ENCODE measurements at places on chromosomes 5 and 9. TPM values are rescaled to one million over a fixed set of nuclear protein-coding genes. Genes with fewer than 3 reads are reported as not detected.

The PSD2 gene
- total RNA-seq = not detected

- no peak for DNase-seq
Measured at GRCh38 chr5:118430076-118430475, 558.3 kb downstream of the DTWD2 start.

DNA sequence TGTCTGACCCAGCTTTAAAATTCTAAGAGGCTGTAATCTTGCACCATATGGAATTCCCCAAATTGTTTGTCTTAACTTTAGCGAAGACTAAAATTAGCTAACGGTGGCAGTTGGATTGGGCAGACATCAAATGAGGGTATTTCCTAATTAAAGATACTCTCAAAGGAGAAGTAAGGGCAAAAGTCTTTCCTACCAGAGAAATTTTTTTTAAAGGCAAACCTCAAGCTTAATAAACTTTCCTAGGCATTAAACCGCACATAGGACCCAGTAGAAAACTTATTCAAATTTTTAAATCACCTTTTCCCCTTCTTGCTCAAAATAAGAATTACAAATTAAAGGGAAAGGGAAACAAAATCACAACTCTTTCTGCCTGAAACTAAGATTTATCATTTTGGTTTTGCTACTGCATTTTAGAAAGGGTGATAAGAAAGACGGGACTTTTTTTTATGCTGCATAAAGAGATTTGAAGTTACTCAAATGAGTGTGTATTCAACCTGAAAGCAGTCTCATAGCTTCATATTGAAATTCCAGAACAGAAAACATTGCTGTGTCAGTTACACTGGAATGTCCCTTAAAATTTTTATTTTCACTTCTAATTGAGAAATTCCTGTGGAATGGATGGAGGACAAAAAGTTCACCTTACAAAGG lies 189.1 kb upstream of the PTGER4 start:
- no peak for DNase-seq

The CKMT2 gene
- not detected for total RNA-seq

- DNase-seq = no peak
Measured at GRCh38 chr9:106936680-106937079, 73.7 kb downstream of the ZNF462 start.

GRCh38 chr9:137721899-137722298 lies 103.1 kb downstream of the EHMT1 start:
- no peak for DNase-seq

The ATP10B gene
- 0.98 TPM for total RNA-seq

DNA sequence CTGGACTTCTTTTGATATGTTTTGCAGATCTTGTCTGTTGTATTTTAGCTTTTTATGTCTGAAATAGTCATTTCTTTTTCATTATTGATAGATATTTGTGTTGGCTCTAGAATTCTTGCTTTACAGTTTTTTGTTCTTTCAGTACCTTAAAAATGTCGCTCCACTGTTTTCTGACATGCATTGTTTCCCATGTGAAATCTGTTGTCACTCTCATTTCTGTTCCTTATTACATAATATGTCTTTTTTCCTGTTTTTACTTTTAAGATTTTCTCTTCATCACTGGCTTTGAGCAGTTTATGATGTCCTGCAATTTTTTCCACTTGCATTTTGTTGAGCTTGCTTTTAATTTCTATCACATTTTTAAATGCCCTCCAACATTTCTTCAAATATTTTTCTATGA lies 270.4 kb upstream of the TARS1 start:
- peak; percentile 10 for DNase-seq

The GCNT1 gene
- 1.7 TPM for total RNA-seq

The NR6A1 gene
- 1.4 TPM for total RNA-seq

GRCh38 chr5:171955761-171956160 lies 50.7 kb downstream of the FBXW11 start:
- no peak for DNase-seq

DNA sequence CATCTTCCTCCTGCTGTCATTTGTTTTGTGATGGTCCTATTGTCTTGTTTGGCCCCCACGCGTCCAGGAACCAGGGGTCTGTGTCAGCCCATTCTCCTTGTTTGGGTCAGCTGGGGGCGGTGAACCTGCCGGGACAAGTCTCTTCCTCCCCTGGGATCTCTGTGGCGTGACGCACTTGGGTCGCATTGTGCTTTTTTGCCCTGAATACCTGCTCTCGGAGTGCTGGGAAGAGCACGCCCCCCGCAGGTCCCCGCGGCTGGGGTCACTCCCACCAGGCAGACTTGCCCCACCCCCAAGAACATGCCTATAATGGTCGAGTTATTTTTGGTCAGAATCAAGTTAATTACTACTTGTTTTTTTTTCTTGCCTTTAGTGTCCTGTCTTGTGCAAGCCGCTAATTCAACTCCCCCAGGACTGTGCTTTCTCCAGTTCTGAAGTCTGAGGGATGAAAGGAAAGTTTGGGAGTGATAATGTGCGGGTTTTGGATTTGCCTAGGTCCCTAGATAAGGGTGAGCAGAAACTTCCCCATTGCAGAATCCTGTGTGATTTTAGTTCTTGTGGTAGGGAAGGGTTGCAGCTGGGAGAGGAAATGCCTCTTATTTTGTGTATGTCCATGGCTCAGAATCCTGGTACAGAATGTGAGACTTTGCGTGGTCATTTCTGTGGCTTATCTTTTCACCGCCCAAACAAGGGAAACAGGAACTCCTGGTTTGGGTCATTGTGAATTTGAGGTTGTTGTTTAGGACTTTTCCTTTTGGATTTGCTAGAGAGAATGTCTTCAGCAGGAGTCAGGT lies 789 bp downstream of the ACER2 start:
- peak; percentile 8 for DNase-seq

The HTR1A gene
- not detected for total RNA-seq

DNA sequence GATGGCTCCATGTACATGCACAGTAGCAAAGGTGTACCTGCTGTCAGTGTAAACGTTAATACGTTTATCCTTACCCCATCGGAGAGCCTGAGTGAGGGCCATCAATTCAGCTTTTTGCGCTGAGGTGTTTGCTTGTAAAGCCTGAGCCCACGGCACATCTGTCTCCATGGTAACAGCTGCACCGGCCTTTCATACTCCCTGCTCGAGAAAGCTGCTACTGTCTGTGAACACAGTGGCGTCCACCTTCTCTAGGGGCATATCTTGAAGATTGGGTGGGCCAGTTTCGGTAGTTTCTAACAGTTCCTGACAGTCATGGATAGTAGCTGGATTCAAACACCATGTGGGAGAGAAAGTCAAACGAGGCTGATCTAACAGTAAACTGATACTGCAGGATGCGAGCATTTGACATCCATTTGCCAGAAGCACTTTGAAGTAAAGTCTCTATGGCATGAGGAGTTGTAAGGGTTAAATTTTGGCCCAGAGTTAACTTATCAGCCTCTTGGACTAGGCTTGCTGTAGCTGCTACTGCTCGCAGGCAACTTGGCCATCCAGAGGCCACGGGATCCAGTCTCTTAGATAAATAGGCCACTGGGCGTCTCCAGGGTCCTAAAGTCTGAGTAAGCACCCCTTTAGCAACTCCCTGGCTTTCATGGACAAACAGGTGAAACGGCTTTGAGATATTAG lies 21.0 kb upstream of the RHOBTB3 start:
- DNase-seq = peak; percentile 23

DNA sequence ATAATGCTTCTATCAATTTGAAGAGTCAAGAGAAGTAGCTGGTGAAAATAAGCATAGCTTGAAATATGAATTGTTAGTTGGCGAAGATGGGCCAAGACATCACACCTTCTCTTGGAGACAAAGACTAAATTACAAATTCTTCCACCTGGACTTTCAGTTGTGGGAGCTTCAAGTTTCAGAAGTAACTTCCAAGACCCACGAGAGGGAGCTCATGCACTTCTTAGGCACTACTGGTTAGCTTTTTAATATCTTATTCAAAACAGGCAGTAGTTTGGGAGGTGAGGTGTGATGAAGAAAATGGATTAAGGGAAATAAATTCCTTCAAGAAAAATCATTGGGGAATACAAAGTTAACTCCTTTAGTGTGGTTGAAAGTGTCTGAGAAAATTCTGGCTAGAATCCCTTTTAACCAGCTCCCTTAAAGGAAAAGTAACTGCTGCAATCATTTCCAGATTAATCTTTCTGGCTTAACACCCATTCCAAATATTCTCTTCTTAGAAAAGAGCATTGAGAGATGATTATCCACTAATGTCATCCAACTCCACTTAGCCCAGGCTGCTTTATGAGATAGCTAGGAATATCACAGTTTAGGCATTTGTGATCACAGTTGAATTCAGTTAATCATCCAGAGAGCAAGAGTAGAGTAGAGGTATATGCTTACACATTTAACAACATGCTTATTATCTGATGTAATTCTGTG lies 139.5 kb upstream of the DMRTA1 start:
- DNase-seq = peak; percentile 56

The STXBP1 gene
- total RNA-seq = 12.4 TPM

GRCh38 chr5:90479611-90480385 lies 5.1 kb downstream of the POLR3G start:
- no peak for DNase-seq

DNA sequence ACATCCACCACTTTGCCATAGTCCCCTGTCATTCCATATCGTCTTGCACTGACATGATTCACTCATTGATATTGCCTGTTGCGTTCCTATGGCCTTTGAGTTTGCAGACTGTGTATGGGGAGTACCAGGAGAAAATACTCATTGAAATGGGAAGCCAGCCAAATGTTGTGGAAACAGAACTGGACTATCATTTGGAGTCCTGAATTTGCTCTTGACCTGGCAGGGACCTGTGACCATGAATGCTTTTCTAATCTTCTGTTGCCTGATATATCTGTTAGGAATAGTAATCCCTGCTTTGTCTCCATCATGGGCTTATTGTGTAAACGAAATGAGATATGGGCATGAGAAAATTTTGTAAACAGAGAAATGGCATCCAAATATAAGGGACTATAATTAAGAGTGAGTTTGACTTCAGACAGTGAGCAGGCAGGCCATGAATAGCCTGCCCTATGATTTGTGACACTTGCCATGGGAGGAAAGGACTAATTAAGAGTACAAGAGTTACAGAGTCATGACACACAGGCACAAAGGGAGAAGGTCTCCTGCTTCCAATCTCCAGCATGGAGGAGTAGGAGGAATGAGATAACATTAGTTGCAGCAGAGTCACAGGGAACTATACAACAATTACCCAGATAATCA lies 572.9 kb upstream of the SGCD start:
- no peak for DNase-seq

DNA sequence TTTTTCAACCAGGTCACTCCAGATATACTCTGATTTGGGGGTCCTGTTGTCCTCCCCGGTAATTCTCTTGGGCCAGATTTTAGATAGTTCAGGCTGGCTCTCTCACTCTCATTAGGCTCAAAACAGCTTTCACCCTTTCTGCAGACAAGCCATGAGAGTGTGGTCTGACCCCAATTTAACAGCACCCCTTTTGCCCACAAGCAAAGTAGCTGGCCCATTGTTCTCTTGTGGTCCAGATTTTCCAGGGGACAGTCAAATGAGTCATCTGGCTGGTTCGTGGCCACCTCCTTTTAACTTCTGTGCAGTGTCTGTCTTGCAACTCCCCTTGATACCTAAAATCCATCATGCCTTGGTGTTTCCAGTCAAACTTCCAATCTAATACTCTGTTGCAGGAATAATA lies 16.5 kb downstream of the BHMT2 start:
- DNase-seq = peak; percentile 23

- peak; percentile 66 for DNase-seq
Measured at GRCh38 chr9:117782931-117783788, 79.0 kb downstream of the TLR4 start.

The TBCA gene
- total RNA-seq = 122 TPM

- DNase-seq = no peak
Measured at GRCh38 chr5:90994796-90995195, 388.3 kb downstream of the ARRDC3 start.

GRCh38 chr9:14573319-14573718 lies 119.9 kb downstream of the ZDHHC21 start:
- no peak for DNase-seq

DNA sequence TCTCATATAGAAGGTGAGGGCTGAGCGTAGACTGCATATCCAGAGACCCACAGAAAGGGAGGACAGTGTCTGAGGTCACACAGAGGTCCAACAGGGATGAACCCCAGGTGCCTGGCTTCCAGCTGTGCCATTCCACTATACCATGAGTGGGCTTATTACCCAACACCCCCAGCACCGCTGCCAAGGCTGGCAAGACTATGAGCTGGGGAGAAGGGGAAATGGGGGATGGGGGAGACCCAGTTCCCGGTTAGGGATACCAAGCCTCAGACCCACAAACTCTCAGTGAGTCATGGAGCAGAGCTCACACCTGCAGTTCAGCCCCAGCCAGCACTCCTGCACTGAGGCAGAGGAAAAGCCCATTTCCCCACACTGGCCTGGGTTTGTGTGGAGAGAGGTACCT lies 106.4 kb downstream of the PSD2 start:
- no peak for DNase-seq

GRCh38 chr9:5449521-5450358 lies 602 bp upstream of the CD274 start:
- no peak for DNase-seq

GRCh38 chr5:91906027-91906426 lies 522.9 kb upstream of the ARRDC3 start:
- DNase-seq = no peak

The IFNA8 gene
- not detected for total RNA-seq

The LURAP1L gene
- 0.98 TPM for total RNA-seq

The PRUNE2 gene
- total RNA-seq = 0.12 TPM

DNA sequence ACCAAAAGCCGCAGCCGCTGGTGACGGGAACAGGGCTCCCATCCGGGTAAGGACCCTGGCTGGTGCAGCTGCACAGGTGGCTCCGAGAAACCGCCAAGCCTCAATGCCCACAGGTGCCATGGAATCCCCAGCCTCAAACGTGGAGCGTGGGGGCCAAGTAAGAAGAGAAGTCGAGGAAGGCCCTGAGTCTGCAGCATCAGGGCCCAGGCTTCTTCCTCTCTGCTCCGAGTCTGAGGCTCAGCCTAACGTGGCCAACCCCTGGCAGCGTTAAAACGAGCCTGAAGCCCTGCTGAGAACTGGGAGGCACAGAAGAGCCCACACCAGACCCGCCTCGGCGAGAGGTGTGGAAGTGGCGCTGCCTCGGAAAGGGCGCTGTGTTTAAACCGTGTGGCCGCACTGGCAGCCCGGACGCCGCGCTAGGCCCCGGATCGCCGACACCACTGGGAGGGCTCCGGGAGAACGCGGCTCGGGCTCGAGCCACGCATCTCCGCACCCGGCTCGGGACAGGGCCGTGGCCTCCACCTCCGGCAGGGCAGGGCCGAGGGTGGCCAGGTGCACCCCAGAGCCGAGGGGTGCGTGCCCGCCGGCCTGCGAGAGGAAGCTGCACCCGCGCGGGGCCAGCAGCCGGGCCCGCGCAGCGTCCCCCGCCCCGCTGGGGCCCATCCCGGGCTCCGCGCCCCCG lies 730 bp downstream of the ZMYND19 start:
- DNase-seq = no peak

GRCh38 chr9:68927165-68927564 lies 86.7 kb downstream of the PRKACG start:
- DNase-seq = no peak

The ARHGEF28 gene
- total RNA-seq = 11.3 TPM

The RXRA gene
- 5.1 TPM for total RNA-seq

GRCh38 chr9:137077758-137078693 lies 709 bp downstream of the UAP1L1 start:
- no peak for DNase-seq

DNA sequence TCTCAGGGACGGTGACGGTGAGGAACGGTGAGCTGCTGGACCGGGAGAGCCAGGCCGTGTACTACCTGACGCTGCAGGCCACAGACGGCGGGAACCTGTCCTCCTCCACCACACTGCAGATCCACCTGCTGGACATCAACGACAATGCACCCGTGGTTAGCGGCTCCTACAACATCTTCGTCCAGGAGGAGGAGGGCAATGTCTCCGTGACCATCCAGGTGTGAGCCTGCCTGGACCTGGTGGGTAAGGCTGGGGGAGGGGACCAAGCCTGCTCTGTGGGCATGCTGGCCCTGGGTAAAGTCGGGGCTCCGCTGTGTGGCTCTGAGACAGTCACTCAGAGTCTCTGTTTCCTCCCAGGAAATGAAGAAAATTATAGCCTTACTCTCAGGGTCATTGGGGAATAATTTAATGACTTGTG lies 29.3 kb downstream of the CDHR2 start:
- no peak for DNase-seq

Measured in RPMI7951 (cell line).